DMS79 treated with DMSO at 0.1 percent for 48 hours (cell line): ENCODE measurements at places on chromosomes 11 and 22.

DNA sequence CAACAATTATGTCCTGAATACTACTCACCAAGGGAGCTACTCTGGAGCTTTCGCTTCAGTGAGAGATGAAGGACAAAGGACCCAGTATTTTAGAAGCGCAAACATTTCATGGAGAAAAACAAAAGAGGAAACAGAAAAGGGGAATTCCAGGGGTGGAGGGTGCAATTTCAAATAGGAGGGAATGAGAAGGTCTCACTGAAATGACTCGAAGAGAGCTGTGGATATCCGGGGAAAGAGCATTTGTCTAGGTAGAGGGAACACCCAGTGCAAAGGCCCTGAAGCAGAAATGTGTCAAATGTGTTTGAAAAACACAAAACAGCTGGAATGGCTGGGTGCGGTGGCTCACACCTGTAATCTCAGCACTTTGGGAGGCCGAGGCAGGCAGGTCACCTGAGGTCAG, 2.4 kb downstream of the RPS19BP1 start:
- no peak for DNase-seq

GRCh38 chr11:13102865-13103539, 93.9 kb downstream of the RASSF10 start:
- DNase-seq, result no peak

- DNase-seq, result no peak
Observed at GRCh38 chr11:3109434-3109833, 52.2 kb upstream of the CARS1 start.

DNA sequence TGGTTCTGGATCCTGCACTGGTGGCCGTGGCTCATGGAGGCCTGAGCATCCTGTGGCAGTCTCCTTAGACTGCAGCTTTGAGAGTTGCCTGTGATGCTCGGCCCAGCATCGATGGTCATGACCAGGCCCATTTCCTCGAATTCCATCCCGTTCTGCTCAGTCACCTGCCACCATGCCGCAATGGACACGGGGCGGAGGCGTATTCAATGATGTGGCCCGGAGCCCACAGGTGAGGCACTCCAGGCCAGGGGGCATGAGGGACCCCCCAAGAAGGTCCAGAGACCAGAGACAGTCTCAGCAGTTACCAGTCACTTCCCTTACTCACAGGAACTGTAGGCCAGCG, 53.6 kb downstream of the SHANK2 start:
- DNase-seq, result no peak

DNA sequence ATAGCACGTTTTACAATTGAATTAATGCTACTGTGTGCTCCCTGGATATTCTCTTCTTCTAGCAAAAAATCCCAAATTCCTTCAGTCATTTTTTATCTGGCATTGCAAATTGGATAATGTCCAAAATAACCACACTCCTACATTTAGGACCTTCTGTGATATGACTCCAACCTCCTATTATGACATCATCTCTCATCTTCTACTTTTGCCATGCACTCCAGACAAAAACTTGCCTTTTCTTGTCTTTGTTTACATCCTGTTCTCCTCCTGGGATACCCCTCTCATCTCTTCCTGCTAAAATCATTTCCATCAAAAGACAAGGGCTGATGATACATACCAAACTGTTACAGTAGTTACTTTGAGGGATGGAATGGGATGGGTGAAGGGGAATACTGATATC, 20.6 kb upstream of the TMEM218 start:
- DNase-seq, result no peak
